CD4-positive, alpha-beta T cell treated with Interleukin-1 beta for 1 hour (primary cell): ENCODE measurements at places on chromosomes 12 and 14.

- peak; percentile 47 for DNase-seq
Measured at GRCh38 chr12:102484428-102484958, 4.1 kb upstream of the IGF1 start.

DNA sequence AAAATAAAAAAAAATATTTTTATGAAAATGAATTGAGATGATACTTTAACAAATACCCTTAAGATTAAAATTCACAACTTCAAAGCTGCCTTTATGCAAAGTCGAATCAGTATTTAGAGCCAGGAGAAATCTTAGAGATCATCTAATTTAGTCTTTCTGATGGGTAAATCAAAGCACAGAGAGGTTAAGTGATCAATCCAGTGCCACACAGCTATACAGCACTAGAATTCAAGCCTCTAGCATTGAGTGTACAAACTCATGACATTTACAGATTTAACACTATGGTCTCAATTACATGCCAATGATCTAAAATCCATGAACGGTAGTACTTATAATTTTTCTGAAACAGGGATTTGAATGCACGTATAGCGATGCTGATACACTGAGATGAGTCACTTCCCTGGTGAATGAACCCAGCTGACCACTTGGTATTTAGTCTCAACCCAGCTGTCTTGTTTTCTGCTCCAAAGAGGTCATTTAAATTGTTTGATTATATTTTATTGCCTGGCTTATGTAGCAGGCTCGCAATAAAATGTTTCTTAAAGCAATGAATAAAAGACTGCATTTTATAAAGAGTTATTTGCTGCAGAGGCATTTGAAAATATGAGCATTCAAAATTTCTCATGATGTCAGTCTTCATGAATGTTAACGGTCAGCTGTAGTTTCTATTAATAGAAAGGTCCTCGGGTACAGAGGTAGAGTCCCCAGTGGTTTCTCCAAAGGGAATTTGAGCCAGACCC lies 152.4 kb upstream of the PRICKLE1 start:
- DNase-seq: no peak

- DNase-seq: no peak
Measured at GRCh38 chr14:61119006-61119405, 138.0 kb downstream of the SLC38A6 start.

GRCh38 chr12:31471051-31471450 lies 119.9 kb downstream of the DENND5B start:
- DNase-seq: no peak

GRCh38 chr14:76918782-76919394 lies 92.7 kb downstream of the LRRC74A start:
- DNase-seq: no peak

DNA sequence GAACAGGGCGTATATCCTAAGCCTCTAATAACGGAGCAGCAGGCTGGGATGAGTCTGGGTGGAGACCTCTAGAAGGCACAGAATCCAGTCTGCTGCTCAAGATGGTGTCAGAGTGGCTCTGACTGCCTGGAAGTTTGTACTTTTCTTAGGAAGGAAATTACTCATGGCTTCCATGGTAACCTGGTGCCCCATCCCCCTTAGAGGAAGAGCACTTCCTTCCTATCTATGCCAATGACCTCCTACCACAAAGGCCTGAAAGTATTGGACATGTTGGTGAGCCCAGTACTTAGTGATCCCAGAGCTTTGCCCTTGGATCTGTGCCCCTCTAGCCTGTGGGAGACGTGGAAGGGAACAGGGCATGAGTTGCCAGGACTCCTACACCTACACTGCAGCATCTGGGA lies 1.5 kb downstream of the BATF start:
- DNase-seq: no peak

DNA sequence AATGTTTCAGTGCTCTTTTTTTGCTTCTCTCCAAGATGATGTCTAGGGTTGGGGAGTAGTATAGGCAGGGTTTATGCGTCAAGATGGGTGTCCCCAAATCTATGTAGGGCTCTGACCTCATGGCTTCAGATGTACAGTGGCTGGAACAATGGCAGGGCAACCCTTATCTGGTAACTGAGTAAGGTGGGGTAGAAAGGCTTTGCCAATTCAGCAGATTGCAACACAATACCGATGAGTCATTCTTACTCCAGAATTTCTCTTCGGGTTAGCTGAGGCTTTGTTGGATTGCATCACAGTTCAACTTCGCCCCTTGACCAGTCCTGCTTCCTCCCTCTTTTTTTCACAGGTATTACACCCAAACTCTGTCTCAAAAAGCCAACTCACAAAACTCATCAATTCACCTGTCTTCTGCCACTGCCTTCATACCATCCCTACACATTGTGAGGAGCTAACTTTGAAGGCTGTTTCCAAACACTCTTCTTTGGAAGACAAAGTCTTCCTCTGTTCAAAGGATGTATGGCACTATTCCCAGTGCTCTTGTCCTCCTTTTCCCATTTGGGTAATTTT lies 190.2 kb upstream of the CNOT2 start:
- DNase-seq: peak; percentile 36

GRCh38 chr12:243381-243780 lies 19.3 kb downstream of the SLC6A13 start:
- DNase-seq: no peak

DNA sequence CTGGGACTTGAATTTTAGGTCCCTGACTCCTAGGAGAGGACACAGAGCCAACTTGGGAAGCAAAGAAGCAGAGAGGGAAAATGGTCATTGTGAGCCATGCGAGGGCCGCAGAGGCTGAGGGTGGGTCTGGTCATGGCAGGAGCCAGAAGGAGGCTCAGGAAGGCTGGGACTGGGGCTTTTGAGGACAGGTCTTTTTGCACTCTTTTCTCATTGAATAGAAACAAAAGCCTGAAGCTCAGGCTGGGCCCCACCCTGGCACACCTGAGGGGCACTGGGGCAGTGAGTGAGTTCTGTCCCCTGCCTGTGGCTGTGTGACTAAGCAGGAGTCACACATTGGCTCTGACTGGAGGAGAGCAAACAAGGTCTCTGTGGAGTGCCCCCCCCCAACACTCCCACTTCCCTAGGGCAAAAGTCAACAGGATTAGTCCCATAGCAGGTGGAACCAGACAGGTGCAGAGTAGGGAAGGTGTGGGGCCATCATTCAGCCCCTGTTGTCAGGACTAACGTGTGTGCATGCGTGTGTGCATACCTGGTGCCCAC lies 2.8 kb downstream of the KRT7 start:
- DNase-seq: no peak

DNA sequence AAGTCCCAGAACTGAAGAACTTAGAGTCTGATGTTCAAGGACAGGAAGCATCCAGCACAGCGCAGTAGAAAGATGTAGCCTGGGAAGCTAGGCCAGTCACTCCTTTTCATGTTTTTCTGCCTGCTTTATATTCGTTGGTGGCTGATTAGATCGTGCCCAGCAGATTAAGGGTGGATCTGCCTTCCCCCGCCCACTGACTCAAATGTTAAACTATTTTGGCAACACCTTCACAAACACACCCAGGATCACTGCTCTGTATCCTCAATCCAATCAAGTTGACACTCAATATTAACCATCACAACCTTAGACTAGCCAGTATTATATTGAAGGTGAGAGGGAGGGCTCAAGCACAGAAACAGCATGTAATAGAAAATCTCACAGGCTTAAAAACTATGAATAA lies 222.9 kb downstream of the C12orf50 start:
- DNase-seq: no peak

DNA sequence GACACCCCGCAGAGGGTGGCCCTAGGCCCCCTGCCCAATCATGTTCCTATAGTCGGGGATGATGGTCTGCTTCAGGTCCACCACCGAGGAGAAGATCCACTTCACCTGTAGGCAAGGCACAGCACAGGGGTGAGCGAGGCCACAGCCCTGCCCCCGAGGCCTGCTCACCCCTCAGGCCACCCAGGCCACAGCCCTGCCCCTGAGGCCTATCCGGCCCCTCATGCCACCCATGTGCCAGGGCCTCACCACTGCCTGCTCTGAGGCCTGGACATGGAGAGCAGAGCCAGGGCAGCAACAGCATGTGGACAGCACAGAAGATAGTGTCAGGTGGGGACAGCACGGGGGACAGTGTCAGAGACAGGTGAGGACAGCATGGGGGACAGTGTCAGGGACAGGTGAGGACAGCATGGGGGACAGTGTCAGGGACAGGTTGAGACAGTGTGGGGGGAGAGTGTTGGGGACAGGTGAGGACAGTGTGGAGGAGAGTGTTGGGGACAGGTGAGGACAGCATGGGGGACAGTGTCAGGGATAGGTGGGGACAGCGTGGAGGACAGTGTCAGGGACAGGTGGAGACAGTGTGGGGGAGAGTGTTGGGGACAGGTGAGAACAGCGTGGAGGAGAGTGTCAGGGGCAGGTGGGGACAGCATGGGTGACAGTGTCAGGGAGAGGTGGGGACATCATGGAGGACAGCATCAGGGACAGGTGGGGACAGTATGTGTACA lies 239.7 kb downstream of the TMEM121 start:
- no peak for DNase-seq

DNA sequence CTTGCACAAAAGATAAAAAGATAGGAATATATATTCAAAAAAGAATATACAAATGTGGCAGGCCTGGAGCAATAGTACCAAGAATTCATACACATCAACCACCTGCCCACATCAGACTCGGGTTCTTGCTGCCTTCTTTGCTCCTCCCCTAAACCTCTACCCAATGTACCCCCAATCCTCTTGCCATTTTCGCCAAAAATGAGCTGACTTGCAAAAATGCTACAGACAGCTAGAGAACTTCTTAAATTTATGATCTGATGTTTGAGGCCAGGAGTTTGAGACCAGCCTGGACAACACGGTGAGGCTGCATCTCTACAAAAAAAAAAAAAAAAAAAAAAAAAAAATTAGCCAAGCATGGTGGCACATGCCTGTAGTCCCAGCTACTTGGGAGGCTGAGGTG lies 42.9 kb upstream of the SAV1 start:
- DNase-seq: no peak

DNA sequence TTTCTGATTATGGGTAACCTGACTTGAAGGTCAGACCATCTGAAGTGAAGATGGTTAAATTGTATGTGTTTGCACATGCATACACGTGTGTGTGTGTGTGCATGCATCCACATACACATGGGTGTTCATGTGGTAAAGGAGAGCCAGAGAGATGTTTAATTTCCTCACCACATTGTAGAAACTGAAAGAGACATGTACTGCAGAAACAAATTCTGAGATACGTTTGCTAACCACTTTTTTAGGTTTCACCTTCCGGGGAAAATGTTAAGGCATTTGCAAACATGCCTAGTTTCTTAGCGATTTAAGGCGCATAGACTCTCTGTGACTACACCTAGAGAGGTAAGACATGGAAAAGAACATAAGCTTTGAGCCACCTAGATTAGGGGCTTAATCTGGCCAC lies 362.9 kb downstream of the RAD51B start:
- DNase-seq: no peak

GRCh38 chr14:35441160-35441559 lies 36.6 kb upstream of the NFKBIA start:
- DNase-seq: no peak

DNA sequence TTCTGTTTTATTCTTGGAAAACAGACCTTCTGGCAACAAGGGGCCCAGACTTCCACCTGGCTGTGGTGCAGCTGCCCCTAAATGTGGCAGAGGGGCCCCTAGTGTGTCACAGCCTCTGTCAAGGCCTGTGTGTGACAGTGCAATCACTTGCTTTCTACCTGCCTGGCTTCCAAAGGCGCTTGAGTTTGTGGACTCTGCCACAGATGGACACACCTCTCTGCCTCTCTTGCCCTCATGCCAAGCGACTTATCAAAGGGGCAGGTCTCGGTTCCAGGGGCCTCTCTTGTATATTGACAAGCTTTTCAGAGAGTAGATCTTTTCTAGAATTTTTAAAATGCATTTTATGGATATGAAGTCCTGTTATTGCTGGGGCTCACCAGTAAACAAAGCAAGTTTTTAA lies 217.2 kb downstream of the SLC15A4 start:
- no peak for DNase-seq

DNA sequence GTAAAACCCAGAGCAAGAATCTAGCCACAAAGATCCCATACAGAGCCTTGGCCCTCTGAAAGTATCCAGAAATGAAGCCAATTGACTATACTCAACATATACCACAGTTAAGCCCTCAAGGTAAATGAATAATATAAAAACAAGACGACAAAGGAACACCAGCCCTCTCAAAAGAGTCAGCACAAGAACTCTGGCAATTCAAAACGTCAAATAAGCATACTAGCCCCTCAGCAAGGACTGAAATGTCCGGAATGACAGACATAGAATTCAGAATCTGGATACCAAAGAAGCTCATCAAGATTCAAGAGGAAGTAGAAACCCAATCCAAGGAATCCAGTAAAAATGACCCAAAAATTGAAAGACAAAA lies 49.9 kb downstream of the GTF2A1 start:
- no peak for DNase-seq

DNA sequence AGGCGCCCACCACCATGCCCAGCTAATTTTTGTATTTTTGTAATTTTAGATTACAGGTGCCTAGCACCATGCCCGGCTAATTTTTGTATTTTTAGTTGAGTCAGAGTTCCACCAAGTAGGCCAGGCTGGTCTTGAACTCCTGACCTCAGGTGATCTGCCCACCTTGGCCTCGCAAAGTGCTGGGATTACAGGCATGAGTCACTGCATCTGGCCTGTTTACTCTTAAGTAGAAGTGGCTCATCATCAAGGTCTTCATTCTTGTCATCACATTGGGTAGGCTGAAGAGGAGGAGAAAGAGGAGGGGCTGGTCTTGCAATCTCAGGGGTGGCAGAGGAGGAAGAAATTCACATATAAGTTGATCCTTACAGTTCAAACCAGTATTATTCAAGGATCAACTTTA lies 152.4 kb upstream of the ATP2B1 start:
- peak; percentile 19 for DNase-seq

DNA sequence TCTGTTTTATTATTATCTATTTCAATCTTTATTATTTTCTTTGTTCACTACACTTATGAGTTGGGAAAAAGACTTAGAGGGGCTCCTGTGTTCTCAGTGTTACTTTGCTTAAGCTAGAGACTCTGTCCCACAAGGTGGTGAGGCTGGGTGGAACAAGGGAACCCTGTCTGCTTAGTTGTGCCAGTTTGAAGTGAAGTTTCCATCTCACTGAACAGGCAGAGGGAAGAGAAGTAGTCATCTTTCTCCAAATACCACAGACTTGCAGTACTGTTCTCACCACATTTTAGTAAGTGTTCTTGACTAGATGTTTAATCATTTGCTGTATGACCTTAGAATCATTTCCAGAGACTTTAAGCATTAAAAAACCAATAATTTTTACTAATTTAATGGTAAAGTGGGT lies 195.7 kb upstream of the NEDD1 start:
- no peak for DNase-seq
